Hepatic stellate cell (primary cell): ENCODE measurements at places on chromosomes 1 and 21.

GRCh38 chr1:111571987-111572386 lies 47.6 kb upstream of the RAP1A start:
- DNase-seq, result peak; percentile 19

DNA sequence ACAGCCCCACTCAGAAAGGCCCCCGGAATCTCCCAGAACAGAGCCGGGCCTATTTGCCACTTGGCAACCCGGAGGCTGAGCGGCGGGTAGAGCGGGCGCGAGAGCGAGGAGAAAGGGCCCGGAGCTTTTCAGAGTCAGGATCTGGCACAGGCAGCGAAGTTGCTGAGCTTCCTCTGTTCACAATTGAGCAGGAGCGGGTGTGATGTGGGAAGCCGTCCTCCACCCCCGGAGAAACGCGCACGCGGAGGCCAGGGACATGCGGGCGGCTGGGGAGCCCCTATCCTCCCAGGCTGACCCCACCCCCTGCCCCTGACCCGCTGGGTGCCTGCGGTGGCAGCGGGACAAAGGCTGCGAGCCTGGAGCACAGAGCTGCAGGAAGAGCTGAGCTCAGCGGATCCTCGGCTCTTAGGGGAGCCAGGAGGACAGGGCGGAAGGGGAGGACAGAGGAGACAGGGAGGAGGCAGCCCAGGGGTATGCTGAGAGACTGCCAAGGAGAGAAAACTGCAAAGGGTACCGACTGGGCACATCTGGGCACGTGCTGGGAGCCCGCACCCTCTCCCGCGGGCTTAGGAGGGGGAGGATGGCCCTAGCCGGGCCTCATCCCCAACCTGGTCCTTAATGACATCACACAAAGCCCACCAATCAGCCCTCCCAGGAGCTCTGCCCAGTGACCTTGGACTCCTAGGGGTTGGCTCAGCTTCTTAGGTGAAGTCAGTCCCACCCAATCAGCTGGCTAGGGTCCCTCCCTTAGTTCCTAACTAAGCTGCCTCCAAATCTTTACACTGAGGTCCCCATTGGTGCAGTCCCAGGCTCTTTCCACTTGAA lies 9.3 kb downstream of the KIF21B start:
- DNase-seq, result no peak

- no peak for DNase-seq
Observed at GRCh38 chr21:42031816-42032215, 21.7 kb upstream of the ZBTB21 start.

DNA sequence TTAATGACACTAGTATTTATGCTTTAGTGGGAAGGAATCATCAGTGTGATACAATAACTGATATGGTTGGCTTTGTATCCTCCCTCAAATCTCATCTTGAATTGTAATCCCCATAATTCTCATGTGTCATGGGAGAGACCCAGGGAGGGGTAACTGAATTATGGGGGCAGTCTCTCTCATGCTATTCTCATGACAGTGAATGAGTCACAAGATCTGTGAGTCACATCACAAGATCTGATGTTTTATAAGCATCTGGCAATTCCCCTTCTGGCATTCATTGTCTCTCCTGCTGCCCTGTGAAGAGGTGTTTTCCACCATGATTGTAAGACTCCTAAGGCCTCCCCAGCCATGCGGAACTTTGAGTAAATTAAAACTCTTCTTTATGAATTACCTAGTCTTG lies 1760.3 kb downstream of the NCAM2 start:
- DNase-seq, result no peak

- DNase-seq, result no peak
Observed at GRCh38 chr1:94079080-94079940, 41.6 kb downstream of the ABCA4 start.
